ENCODE measurements at places on chromosomes 12 and 14.

DNA sequence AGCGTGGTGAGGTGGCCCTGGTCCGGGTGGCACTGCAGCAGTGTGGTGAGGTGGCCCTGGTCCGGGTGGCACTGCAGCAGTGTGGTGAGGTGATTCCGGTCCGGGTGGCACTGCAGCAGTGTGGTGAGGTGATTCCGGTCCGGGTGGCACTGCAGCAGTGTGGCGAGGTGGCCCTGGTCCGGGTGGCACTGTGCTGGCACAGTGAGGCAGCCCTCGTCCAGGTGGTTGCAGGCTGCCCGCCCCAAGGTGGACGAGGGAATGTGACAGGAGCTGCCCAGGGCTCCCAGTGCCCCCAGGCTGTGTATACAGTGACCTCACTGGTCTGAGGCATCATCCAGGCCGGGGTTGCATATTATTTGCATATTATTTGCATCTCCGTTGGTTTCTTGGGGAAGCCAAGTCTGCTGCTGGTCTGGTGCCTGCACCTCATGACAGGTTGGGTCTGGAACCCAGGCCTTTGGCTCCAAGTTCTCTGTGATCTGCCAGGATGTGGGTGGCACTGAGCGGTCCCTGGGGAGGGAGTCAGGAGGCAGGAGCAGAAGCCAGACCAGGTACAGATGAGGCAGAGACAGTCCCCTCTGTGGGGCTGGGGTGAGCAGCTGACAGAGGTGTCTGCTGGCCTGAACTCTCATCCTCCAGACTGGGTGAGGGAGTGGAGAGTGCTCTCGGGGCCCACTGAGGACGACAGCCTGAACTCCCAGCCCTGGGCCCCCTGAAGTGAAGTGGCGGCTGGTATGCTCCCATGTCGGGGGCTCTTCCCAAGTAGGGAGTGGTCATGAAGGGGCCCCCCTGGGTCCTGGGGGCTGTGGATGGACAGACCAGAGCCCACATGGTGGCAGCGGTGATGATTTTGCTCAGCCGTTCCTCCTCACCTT, 79.3 kb downstream of the KIF26A start:
- no peak for DNase-seq

GRCh38 chr14:31207755-31208545, at the start of gene HECTD1:
HECTD1 (minus strand) TSS chr14:31207793; CDS start chr14:31205936, 1,857 bp downstream.
- DNase-seq = peak; percentile 90

GRCh38 chr14:92035890-92036289, 4.0 kb downstream of the TRIP11 start:
- DNase-seq = no peak

GRCh38 chr12:116662612-116663144, 75.2 kb downstream of the SPRING1 start:
- no peak for DNase-seq

- no peak for DNase-seq
These were observed 192.1 kb downstream of the TMEM132C start for GRCh38 chr12:128459067-128459466.

DNA sequence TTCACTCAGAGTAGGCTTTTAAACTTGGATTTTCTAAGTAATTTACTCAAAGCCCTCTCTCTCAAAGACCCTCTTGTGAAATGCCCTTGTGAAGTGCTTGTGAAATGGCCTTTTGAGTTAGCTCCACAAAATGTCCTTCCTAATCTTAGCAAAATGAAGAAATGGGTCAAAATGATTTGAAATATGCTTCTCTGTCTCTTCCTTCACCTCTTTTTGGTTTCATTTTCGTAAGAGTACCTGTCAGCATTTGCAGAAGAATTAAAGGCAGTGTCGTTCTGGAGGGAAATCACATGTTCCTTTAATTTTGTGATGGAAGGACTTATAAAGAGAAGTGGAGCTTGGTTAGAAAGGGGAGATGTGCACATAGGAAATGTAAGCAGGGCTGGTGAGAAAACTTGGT, 93.7 kb downstream of the HMGA2 start:
- DNase-seq = no peak
